SHP77 treated with DMSO at 0.1 percent for 48 hours (cell line): ENCODE measurements at places on chromosomes 12 and 14.

DNA sequence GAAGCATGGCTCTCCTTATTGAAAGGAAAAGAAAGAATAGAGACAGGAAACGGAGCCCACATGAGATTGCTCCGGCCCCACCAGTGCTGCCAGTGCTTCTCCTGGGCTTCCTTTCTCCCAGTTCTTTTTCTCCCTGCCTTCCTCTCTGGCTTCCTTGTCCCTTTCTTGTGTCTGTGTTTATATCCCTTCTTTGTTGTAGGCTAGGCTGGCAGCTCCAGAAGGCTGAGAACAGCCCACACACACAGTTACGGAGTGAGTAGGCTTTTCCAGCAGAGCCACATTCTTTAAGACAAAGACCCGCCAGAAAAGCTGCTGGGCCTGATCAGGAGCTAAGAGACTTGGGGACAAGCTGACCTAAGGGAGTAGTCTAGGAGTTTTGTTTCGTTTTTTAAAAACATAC, 13.0 kb downstream of the CIPC start:
- no peak for DNase-seq

DNA sequence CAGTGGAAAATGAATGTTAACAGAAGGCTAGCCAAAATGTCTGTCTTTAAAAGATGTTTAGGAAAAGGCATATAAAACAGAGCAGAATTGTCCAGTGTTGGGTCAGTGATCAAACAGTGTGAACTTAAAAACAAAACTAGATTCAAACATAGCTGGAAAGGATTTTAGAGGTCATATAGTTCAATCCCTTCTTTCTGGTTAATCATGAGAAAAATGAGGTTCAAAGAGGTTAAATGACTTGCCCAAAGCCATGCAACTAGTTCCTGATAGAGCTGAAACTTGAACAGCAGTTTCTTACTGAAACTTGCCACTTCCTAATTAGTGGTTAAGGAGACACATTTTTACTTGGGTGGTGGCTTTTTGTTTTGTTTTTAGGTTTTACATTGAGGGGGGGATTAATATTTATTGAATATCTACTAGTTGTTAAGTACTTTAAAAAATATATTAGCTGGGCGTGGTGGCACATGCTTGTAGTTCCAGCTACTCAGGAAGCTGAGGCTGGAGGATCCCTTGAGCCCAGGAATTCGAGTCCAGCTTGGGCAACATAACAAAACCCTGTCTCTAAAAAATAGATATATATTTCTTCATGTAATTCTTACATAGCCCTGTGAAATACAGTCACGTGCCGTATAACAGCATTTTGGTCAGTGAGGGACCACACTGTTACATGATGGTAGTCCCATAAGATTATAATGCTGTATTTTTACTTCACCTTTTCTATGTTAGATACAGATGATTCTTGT, 20.4 kb downstream of the ACVR1B start:
- DNase-seq = no peak

DNA sequence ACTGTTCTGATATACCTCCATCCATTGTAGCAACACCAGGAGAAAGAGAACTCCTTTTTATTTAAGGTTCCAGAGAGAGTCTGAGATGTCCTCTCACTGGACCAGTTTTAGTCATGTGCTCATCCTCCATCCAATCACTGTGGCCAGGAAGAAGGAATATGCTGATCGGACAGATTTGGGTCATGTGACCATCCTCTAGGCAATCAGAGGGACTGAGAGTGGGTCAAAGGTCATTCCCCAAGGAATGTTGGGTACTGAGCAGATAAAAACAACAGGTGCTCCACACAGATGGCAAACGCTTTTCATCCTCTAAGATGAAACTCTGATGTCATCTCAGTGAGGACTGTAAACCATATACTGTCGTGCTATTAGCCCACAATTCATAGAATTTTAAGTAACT, 28.8 kb upstream of the RPH3A start:
- no peak for DNase-seq

- no peak for DNase-seq
Observed at GRCh38 chr12:57983146-57983857, 41.9 kb downstream of the ATP23 start.

DNA sequence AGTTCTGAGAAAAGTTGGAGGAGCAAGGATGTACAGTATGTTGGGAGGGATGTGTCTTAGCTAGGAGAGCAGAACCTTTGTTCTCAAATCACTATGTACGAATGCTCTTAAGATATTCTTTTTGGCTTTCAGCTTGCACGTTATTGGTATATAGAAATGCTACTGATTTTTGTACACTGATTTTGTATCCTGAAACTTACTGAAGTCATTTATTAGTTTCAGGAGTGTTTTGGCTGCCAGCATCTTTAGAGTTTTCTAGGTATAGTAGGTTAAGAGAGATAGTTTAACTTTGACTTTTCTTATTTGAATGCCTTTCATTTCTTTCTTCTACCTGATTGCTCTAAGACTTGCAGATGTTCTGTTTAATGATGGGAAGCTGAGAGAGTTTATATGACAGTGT, 442.8 kb upstream of the FBXO33 start:
- DNase-seq = no peak

- DNase-seq = no peak
Observed at GRCh38 chr12:47901063-47901717, 3.6 kb downstream of the VDR start.

GRCh38 chr12:3869865-3870264, 3.3 kb downstream of the PARP11 start:
- DNase-seq = no peak
